NCI-H1436 treated with DMSO at 0.1 percent for 48 hours (cell line): ENCODE measurements at places on chromosomes 7 and 10.

DNA sequence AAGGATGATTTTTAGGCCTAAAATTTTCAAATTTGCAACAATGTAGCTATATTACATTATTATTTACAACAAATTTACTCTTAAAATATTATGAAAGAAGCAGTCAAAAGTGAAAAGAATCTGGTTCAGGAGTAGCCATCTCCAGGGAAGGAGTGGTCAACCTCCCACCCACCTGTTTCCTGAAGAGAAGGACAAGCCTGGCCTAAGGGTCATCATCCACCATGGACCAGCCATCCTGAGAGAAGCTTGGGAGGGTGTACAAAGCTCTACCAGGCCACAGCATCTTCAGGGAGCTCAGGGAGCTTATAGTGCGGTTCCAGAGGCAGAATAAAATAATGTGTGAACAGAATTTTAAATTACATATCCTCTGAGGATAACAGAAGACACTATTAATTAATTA is 38.1 kb downstream of the COL1A2 start:
- no peak for DNase-seq

DNA sequence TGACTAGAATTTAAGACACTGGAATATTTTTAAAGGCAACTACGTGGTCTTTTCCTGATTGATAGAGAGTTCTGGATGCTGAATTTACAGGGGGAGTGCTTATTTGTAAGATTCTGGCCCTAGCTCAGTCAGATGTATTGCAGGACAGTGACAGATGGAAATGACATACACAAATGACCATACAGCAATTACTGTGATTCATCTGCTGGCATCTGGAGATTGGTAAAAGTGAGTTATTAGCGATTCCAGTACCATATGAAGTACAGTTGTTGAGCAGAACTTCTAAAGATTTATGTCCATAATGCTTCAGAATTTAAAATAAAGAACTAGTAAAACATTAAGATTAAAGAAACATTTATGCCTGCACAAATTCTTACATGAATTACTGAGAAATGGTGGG is 243.2 kb downstream of the CRPPA start:
- DNase-seq: no peak

DNA sequence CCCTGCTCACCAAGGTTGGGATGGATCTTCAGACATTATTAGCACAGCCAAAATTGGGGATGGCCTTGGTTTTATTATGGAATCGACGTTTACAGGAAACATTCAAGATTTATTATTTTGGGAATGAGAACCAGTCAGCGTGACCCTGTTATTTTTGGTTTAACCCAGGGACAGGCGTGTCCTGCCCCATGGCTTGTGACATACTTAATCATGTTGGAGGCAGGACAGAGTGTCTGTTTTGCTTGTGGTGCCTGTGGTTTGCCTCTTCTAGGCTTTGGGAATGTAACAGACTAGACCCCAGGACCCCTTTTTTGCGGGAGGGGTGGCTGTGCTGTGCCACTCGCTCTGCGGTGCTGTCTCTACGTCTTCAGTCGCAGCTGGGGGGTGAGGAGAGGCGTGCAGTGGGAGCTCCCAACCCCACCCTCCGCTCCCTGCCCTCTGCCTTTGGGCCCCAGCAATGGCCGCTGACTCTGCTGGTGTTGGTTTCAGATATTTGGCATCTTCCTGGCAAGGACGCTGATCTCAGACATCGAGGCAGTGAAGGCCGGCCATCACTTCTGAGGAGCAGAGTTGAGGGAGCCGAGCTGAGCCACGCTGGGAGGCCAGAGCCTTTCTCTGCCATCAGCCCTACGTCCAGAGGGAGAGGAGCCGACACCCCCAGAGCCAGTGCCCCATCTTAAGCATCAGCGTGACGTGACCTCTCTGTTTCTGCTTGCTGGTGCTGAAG is 20.1 kb upstream of the SH2D4B start:
- DNase-seq: no peak

GRCh38 chr10:79413196-79413595 is 32.2 kb downstream of the ZCCHC24 start:
- no peak for DNase-seq

DNA sequence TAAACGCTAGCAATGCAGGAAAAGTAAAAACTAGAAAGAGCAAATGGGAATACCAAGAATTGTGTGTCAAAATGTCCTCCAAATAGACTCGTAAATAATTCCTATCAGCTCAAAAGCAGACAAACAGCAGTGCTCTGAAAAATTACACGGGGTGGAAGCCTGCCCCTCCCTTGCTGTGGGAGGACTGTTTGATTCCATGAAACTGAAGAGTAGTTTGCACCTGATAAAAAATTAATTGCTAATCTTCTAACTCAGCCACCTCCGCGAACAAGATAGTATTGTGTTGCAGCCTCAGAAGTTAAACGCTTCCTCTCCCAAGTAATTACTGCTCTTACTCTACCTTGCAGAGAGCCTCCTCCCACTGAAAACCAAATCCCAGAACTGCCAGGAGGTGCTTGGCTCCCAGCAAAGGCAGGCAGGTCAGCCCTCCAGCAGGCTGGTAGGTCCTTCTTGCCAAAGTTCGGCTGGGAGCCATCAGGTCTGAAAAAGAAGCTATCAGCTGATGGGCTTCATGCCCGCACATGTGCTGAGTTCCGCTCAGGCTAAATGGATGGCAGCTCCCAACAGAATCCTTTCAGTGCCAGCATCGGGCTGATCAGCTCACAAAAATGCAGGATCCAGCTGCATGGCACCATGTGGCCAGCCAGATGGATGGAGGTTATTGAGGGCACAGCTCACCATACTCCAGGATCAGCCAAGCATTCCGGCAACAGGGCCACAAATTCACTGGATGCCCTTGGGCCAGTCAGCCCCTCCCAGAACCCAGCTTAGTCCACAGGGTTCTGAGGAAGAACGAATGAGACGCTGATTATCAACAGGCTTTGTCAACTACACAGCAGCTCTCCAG is 37.1 kb downstream of the MAD1L1 start:
- no peak for DNase-seq

DNA sequence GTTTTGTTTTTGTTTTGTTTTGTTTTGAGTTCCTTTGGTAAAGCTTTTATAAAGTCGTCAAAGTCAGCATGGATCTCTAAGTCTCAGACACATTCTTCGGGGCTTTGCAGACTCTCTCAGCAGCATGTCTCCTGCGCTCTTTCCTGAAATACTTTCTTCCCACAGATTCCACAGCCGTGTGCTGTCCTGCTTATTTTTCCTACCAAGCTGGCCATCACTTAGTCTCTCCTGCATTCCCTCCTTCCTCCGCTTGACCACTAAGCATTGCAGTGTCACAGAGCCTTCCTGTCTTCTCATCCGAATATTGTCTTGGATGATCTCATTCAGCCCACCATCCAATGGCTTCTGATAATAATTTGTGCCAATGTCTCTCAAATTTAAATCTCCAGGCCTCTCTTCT is 434.3 kb upstream of the C7orf33 start:
- DNase-seq: no peak

GRCh38 chr7:20647036-20647435 is 31.6 kb downstream of the ABCB5 start:
- no peak for DNase-seq

GRCh38 chr10:109919220-109919619 is 4.1 kb downstream of the XPNPEP1 start:
- no peak for DNase-seq

DNA sequence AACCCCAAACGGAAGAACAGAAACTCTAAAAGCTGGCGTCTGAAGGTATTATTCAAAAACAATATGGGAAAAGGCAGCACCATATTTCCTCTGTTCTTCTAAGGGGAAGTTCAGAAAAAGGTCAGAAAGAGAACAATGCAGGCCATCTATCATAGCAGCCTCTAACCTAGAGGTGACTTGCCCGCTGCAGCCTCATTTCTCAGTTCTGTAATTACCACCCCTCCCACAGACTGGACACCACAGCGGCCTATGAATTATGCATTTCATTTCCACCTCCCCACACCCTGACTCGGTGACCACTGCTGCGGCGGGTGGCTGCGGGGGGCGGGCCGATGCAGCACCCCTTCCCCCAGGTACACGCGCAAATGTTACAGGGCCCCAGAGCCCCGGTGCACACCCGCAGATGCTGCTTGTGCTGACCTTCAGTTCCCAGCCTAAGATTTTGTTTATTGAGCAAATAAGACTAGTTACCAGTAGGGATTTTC is 125.5 kb downstream of the CLEC2L start:
- DNase-seq: no peak

GRCh38 chr7:116547347-116547746 is 22.5 kb downstream of the CAV1 start:
- DNase-seq: no peak

DNA sequence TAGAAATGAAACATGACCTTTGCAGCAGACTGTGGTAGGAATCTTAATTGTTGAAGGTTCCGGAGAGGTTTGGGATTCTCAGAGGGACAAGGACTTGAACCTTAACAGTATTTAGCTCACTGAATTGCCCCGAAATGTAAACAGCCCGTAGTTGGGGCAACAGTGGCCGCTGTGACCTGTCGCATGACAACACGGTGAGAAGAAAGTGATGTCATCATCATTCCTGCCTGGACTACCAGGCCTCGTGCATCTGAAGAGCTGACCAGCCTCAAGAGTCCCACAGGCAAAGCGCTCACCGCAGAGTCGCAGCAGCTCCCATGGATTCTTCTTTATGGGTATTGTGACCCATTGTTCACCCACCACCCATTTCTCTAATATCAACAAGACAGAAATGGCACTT is 250.6 kb downstream of the KLF6 start:
- no peak for DNase-seq

DNA sequence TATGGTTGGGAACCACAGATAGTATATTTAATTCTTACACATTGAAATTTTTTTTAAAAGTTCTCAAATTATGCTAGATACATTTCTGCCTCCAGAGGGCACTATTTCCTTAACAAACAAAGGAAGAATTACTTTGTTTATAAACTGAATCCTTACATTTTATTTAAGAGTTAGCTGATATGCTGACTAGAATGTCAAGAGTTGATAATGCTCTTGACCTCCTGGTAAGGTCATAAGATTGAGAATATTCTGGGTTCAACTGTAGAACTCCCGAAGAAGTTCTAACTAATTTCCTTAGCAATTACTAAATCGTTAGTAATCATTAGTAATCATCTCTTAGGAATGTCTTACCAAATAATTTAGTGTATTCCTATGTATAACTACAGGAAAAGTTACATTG is 95.3 kb upstream of the CYP26C1 start:
- no peak for DNase-seq

- no peak for DNase-seq
Measured at GRCh38 chr10:42988069-42988468, 88.8 kb upstream of the RET start.

DNA sequence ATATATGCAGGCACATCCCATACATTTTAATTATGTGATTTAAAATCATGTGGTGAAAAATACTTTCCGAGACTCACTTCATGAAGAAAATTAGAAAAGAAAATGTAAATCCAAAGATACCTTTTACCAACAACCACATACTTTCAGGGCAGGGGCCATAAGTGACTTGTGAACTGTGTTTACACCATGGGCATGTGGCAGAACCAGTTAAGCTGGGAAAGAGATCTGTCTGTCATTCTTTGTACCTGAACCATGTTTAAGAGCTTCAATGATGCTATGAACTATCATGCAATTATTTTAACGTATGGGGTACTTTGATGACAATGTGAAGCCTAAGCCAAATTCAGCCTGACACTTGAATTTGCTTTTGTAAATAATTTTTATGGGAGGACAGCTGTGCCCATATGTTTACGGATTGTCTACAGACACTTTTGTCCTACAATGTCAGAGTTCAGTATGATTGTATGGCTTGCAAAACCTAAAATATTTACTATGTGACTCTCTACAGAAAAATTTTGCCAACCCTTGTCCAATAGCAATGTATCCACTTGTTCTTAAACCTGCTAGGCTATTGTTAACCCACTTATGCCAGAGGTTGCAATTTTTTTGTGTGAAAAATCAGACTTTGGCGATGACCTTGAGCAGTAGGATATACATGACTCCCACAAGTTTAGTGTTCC is 654.6 kb downstream of the TNS3 start:
- DNase-seq: no peak

DNA sequence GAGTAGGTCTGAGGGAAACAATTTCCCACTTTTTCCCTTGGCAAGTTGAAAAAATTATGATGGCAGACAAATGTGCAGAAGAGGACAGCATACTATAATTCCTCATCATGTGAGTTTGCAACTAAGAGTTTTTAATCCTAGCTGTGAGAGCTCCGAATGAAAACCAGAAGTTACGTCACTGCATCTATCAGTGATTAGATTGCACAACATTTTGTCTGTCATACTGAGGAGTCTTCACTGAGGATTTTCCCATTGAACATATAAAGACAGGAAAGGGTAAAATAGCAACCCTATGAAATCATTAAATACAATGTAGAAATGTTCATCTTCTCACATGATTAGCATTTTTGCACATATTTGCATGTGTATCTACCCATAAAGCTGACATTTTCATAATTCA is 45.8 kb downstream of the ZNF736 start:
- DNase-seq: no peak

DNA sequence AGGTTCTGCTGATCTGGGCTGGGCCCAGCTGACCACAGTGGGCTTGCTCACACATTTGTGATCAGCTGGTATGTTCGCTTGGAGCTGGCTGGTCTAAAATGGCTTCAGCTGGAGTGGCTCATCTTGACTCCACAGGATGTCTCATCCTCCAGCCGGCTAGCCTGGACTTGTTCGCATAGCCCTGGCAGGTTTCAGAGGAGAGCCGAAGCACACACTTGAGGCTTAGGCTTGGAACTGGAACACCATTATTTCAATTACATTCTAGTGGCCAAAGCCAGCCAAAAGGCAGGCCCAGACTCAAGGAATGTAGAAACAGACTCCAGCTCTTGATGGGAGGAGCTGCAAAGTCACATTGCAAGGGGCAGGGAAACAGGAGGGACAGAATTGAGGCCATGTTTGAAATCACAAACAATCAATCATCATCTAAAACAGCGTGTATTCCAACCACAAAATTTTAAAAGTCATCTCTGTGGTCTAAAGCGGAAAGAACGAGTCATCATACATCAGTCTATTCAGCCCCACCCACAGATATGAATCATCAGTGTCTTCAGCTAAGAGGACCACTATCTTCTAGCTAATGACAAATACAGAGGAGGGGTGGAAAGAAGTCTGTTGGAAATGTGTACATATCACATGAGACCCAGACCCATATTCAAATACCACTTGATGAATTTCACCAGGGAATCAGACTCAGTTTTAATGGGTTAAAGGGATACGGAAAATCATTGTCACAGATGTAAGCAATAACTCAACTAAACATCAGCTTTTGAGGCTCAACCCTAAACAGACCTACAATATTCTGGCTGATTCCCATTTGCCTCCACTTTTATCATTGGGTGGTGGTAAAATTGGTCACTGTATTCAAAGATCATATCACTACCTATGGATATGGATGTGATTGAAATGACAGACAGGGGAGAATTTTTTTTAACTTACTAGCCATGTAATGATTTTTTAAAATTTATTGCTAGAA is 139.0 kb upstream of the MKLN1 start:
- no peak for DNase-seq
